ENCODE measurements at places on chromosomes 13 and 19. TPM values are rescaled to one million over a fixed set of nuclear protein-coding genes. Genes with fewer than 3 reads are reported as not detected.

- H3K27ac ChIP-seq: no peak overlapping the region
- peaks cover 94% of the 10 kb centered on the region for H3K27me3 ChIP-seq
- no peak overlapping the region for H3K4me3 ChIP-seq
- H3K36me3 ChIP-seq: no peaks in the 10 kb centered on the region
Measured at GRCh38 chr13:78589206-78589605, 14.1 kb downstream of the POU4F1 start.

GRCh38 chr13:48126944-48127830, 32.3 kb upstream of the MED4 start:
- no peak overlapping the region for H3K4me3 ChIP-seq
- peak overlapping the region; percentile 58 for H3K27ac ChIP-seq
- no peaks in the 10 kb centered on the region for H3K27me3 ChIP-seq
- peaks cover 10% of the 10 kb centered on the region for H3K4me1 ChIP-seq
- H3K36me3 ChIP-seq: no peaks in the 10 kb centered on the region

GRCh38 chr19:42596391-42597072, 1.8 kb upstream of the CEACAM8 start:
- H3K4me1 ChIP-seq: no peaks in the 10 kb centered on the region
- H3K36me3 ChIP-seq: no peaks in the 10 kb centered on the region
- H3K4me3 ChIP-seq: no peak overlapping the region
- H3K27me3 ChIP-seq: no peaks in the 10 kb centered on the region

- peaks cover 6% of the 10 kb centered on the region for H3K4me1 ChIP-seq
- no peak for DNase-seq
- H3K27me3 ChIP-seq: peaks cover 5% of the 10 kb centered on the region
- H3K27ac ChIP-seq: no peak overlapping the region
- no peak overlapping the region for H3K4me3 ChIP-seq
Measured at GRCh38 chr13:76975863-76976262, 16.0 kb upstream of the CLN5 start.

GRCh38 chr13:29594303-29594709, 1.2 kb downstream of the SLC7A1 start:
- peak overlapping the region; percentile 47 for H3K4me3 ChIP-seq
- H3K4me1 ChIP-seq: peaks cover 21% of the 10 kb centered on the region
- peaks cover 12% of the 10 kb centered on the region for H3K27me3 ChIP-seq
- H3K36me3 ChIP-seq: no peaks in the 10 kb centered on the region
- peak; percentile 58 for DNase-seq

GRCh38 chr13:69050696-69051095, 1056.9 kb upstream of the ATXN8OS start:
- H3K4me3 ChIP-seq: no peak overlapping the region
- DNase-seq: no peak
- no peak overlapping the region for H3K27ac ChIP-seq
- H3K36me3 ChIP-seq: no peaks in the 10 kb centered on the region
- no peaks in the 10 kb centered on the region for H3K4me1 ChIP-seq
- H3K27me3 ChIP-seq: no peaks in the 10 kb centered on the region

DNA sequence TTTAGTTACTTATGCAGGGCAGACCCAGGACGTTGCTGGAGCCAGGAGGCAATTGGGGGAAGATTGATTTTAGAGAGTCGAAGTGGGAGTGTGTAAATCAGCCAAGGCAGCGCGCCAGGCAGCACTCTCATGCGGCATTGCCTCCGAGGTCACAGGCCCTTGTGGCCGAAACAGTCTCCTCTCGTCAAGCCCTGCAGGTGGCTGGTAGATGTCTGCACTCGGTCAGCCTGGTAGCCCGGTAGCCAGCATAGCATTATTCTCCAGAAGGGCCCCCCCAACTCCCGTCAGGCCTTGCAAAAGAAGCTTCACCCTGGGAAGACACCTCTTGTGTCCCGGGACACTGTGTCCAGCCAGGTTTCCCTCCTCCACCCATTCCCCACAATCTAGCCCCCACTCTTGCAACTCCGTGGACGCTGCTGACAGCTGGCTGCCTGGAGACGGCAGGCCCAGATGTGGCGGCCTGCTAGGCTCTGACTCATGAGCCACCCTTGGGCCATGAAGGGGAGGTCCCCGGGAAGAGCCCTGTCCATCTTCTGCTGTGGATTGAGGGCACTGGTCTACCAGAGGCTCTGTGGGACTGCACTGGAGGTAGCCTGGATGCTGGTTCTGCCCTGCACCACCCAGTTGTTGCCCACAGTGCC, 2.6 kb upstream of the PEPD start:
- H3K27ac ChIP-seq: no peak overlapping the region
- H3K36me3 ChIP-seq: no peaks in the 10 kb centered on the region
- no peak for DNase-seq
- H3K4me3 ChIP-seq: no peak overlapping the region
- H3K27me3 ChIP-seq: no peaks in the 10 kb centered on the region

DNA sequence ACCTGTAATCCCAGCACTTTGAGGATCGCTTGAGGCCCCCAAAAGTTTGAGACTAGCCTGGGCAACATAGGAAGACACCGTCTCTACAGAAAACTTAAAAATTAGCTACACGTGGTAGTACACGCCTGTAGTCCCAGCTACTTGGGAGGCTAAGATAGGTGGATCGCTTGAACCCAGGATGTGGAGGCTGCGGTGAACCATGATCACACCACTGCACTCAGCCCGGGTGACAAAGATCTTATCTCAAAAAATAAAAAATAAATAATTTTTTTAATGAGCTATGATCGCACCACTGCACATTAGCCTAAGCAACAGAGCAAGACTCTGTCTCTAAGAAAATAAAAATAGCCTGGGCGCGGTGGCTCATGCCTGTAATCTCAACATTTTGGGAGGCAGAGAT, 6.6 kb downstream of the RCBTB2 start:
- no peak for DNase-seq
- H3K4me3 ChIP-seq: no peak overlapping the region
- H3K27ac ChIP-seq: no peak overlapping the region
- H3K36me3 ChIP-seq: peaks cover 12% of the 10 kb centered on the region
- H3K4me1 ChIP-seq: peaks cover 36% of the 10 kb centered on the region

DNA sequence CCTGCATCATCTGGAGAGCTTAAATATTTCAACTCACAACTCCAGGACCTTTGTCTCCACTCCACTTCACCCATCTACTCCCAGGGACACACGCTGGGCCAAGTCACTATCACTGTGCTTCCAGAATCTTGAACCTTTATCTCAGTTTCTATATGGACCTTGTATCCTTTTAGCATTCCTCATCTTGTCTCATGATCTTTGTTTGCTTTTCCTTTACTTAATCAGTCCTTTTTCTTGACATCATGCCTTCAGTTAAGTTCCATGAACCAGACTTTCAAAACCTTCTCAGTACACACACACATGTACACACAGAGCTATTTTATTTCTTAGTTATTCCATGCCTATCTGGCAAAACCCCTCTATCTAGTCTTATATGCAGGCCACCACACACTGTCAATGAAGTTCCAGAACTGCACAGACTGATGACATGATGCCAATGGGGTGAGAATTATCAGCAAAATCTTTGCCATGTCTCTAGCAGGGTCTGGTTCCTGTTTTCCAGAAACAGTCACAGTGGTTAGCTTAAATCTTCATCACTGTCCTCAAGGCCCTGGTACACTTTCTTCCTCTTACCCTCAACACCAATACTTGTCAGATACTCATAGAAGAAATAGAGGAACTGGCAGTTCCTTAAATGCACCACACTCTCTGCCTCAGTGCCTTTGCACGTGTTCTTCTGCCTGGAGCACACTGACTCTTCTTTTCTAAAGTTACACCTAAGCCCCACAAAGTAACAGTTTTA, 77.6 kb upstream of the STARD13 start:
- no peaks in the 10 kb centered on the region for H3K27me3 ChIP-seq
- no peaks in the 10 kb centered on the region for H3K36me3 ChIP-seq
- H3K27ac ChIP-seq: peak overlapping the region; percentile 78
- peaks cover 23% of the 10 kb centered on the region for H3K4me1 ChIP-seq

GRCh38 chr19:11505504-11506100, at the start of gene ZNF653:
Gene ZNF653, minus strand, starts transcription at chr19:11505839. Its CDS starts 53 bp downstream, at chr19:11505786.
- DNase-seq: peak; percentile 96
- no peaks in the 10 kb centered on the region for H3K27me3 ChIP-seq
- H3K27ac ChIP-seq: peak within 1 kb of the TSS; percentile 90
- no peaks in the 10 kb centered on the region for H3K36me3 ChIP-seq
- H3K4me3 ChIP-seq: peak within 1 kb of the TSS; percentile 62

GRCh38 chr19:1058112-1058511, 8.9 kb upstream of the ARHGAP45 start:
- H3K4me3 ChIP-seq: no peak overlapping the region
- no peak for DNase-seq
- no peak overlapping the region for H3K27ac ChIP-seq
- H3K4me1 ChIP-seq: peaks cover 3% of the 10 kb centered on the region

DNA sequence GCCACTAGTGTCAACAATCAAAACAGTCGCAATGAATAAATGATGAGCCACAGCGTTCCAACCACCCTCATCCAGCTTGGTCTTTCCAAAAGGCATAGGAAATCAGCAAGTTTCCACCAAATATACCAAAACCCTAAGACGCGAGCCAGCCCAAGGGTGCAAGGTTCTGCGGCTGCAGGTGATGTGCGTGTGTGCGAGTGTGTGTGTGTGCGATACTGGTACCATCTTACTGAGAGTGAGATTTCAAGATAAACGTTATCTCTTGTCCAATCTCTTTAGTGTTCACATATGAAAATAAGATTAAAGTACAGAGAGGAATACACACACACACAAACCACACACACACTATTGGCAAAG, 895 bp upstream of the TRPC4 start:
- no peak for DNase-seq
- no peak overlapping the region for H3K4me3 ChIP-seq
- H3K27ac ChIP-seq: no peak overlapping the region

- no peaks in the 10 kb centered on the region for H3K4me1 ChIP-seq
- no peak overlapping the region for H3K4me3 ChIP-seq
- no peak overlapping the region for H3K27ac ChIP-seq
- no peaks in the 10 kb centered on the region for H3K36me3 ChIP-seq
- no peaks in the 10 kb centered on the region for H3K27me3 ChIP-seq
Measured at GRCh38 chr13:109673477-109673876, 112.9 kb downstream of the IRS2 start.

DNA sequence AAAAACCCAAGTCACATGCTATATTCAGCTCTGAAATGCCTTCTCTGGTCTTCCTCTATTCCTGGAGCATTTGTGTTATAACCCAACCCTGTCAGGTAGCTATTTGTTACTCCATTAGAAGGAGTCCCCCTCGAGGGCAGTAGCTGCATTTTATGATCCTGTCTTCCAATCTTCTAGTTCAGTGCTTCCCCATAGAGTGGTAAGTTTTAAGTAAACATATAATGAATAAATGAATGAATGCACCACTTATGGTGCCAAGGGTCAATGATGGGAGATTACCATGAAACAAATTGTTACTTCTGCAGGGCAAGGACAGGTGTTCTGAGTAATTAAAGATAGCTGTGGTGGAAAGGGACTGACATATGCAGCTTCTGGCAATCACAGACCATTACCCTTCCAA, 4.0 kb downstream of the RASL11A start:
- no peak overlapping the region for H3K4me3 ChIP-seq
- peaks cover 27% of the 10 kb centered on the region for H3K27me3 ChIP-seq
- no peak for DNase-seq
- peaks cover 13% of the 10 kb centered on the region for H3K4me1 ChIP-seq
- H3K36me3 ChIP-seq: no peaks in the 10 kb centered on the region

DNA sequence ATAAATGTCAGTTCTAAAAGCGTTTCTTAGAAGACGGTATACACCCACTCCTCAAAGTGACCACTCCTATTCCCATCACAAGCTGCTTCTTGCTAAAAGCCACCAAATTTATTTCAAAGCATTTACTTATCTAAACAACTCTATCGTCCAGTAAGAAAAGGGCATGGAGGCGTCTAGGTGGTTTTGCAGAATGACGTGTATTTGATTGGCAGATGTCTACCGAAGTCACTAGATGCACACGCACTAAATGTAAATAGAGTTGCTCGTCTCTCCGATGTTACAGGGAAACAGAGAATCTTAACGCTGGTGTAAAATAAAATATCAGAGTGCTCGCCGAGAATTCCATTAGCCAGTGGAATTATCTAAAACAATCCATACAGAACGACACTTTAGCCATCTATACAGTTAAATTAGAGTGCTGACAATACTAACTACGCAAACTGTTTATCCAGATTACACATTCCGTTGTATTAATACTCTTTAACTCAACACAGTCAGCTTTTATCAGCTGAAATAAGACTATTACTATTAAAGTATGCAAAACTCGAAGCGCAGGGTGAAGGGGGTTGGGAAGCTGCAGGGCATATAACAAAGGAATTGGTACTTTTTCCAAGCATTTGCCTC, 1.9 kb downstream of the KLF12 start:
- H3K4me3 ChIP-seq: peak overlapping the region; percentile 53
- H3K4me1 ChIP-seq: peaks cover 18% of the 10 kb centered on the region
- H3K36me3 ChIP-seq: no peaks in the 10 kb centered on the region
- DNase-seq: no peak
- peaks cover 37% of the 10 kb centered on the region for H3K27me3 ChIP-seq

DNA sequence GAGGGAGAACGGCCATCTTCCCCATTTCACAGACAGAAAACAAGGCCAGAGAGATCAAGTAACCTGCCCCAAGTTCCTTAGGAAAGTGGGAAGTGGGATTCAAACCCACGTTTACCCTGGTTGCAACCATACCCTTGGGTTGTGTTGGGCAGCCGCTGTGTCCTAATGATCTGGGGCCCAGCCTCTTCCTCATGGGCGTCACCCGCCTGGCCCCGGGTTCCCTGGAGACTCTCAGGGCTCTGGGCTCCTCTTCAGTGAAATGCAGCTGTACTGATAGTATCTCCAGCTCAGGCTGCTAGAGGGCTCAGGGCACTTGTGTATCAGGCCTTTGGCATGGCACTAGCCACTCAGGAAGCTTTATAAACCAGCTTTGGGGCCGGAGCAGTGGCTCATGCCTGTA, 9.8 kb downstream of the TMED1 start:
- no peak overlapping the region for H3K4me3 ChIP-seq
- H3K36me3 ChIP-seq: peaks cover 88% of the 10 kb centered on the region
- no peaks in the 10 kb centered on the region for H3K4me1 ChIP-seq
- H3K27me3 ChIP-seq: no peaks in the 10 kb centered on the region
- H3K27ac ChIP-seq: no peak overlapping the region

GRCh38 chr13:107450931-107451330, 764.4 kb downstream of the LIG4 start:
- H3K4me3 ChIP-seq: no peak overlapping the region
- no peaks in the 10 kb centered on the region for H3K36me3 ChIP-seq
- H3K4me1 ChIP-seq: no peaks in the 10 kb centered on the region
- no peak for DNase-seq
- no peak overlapping the region for H3K27ac ChIP-seq
- no peaks in the 10 kb centered on the region for H3K27me3 ChIP-seq

GRCh38 chr13:67238277-67238859, 8.2 kb upstream of the PCDH9 start:
- H3K4me3 ChIP-seq: no peak overlapping the region
- no peak overlapping the region for H3K27ac ChIP-seq
- DNase-seq: peak; percentile 8
- no peaks in the 10 kb centered on the region for H3K36me3 ChIP-seq
- no peaks in the 10 kb centered on the region for H3K4me1 ChIP-seq

The ZNF583 gene
- 4.0 TPM for polyA plus RNA-seq

The SPACA4 gene
- not detected for polyA plus RNA-seq

The ZNF560 gene
- polyA plus RNA-seq: not detected

The ZIK1 gene
- polyA plus RNA-seq: 0.67 TPM

The KLK3 gene
- not detected for polyA plus RNA-seq

The CD33 gene
- polyA plus RNA-seq: 264 TPM

The RHPN2 gene
- polyA plus RNA-seq: 0.16 TPM

The SYNGR4 gene
- not detected for polyA plus RNA-seq

All from CD14-positive monocyte (primary cell).